ENCODE measurements at places on chromosomes 2 and 18.

GRCh38 chr2:25367296-25367695 lies 25.6 kb upstream of the DNMT3A start:
- no peak for DNase-seq

GRCh38 chr2:190467575-190468083 lies 59.5 kb downstream of the MFSD6 start:
- DNase-seq: no peak

DNA sequence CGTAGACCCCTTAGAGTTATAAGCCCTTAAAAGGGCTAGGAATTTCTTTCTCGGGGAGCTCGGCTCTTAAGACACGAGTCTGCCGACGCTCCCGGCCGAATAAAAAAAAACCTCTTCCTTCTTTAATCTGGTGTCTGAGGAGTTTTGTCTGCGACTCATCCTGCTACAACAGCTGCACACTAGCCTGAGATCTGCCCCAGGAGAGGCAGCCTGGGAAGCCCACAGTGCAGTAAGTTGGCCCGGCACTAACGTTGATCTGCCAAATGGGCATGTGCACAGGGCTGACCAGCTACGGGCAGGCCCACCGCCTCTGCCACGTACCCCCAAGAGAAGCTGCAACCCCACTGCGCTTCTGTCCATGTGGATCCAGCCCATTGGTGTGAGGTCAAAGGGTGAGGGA lies 8.4 kb upstream of the LIMS2 start:
- no peak for DNase-seq

GRCh38 chr2:9599430-9599829 lies 31.4 kb downstream of the YWHAQ start:
- DNase-seq: no peak

DNA sequence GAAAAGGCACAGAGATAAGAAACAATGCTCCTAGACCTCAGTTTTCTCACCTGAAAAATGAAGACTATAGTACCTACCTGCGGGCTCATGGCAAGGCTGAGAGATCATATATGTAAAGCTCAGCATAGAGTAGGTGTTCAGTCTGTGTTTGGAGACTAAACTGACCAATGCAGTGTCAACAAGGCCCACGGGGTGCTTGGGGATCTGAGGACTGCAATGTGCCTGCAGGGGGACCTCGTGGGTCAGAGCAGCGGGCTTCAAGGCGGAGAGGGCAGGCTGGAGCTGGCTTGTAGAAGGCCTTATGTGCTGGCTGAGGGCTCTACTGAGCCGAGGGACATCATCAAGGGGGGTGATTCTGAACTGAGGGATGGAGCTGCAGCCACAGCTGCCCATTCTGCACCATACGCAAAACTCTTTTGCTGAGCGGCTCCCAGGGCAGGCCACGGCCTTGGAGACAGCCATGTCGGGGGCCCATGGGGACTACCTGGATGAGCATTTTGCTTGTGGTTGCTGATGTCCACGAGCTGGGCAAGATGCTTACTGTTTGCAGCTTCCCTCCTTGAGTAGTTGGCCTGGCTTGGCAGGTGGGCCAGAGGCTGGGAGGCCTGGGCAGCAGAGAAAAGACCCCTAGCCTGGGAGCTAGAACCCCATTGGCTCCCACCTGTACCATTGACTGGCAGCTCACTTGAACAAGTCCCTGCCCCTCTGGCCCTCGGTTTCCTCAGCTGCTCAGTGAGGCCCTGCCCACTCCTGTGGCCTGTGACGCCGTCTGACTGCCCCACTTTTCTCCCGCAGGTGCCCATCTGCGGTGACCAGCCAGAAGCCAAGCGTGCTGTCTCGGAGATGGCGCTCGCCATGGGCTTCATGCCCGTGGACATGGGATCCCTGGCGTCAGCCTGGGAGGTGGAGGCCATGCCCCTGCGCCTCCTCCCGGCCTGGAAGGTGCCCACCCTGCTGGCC lies 23.5 kb downstream of the STEAP3 start:
- DNase-seq: no peak

DNA sequence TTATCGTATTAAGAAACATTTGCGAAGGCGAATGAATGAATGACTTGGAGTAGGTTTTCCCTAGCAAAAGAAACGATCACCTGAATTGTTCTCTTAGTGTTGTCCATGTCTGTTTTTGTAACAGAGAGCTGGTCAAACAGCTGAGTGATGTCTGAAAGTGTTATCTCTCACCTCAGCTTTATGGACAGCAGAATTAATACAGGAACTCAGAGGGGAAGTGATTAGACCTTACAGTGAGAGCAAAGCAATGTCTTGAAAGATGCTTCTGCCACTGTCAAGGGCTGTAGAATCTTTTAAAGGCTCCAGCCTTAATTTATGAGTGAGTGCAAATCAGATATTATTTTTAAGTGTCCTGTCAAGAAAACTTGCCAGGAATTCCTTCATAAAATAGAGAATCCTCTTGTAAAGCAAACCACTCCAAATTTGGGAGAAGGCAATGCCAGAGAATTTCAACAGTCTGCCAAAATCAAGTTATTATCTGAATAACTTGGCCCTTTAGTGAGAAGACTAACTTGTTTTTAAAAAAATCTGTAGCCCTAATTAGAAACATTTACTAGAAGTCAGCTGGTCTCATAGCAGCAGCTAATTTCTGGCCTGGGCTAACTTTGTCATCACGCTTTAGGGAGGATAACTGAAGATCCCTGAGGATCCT lies 60.7 kb downstream of the CDC42EP3 start:
- no peak for DNase-seq

DNA sequence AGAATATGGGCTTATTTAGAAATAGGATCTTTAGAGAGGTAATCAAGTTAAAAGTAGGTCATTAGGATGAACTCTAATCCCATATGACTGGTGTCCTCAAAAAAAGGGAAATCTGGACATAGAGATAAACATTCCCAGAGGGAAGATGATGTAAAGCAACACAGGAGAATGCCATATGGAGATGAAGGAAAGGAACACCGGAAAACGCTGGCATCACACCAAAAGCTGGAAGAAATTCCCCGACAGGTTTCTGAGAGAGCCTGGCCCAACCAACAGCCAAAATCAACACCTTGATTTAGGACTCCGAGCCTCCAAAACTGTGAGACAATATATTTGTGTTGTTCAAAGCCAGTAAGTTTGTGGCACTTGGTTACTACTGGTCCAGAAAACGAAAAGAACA lies 296.7 kb downstream of the DSEL start:
- DNase-seq: no peak

DNA sequence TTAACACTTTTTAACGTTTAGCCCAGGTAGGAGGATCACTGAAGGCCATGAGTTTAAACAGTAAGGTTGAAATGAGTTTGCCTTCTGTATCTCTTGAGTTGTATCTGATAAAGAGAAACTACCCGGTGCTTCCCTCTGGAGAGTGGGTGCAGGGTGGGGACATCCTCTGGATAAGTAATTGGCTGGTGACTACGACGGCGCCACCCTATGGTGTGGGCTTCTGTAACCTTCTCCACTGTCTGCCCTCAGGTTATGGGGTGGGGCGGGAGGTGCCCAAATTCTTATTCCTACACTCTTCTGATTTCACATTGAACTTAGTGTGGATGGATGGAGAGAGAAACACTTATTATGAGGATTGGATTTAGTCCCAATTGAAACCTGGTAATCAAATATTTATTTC lies 68.8 kb downstream of the LDLRAD4 start:
- DNase-seq: no peak

DNA sequence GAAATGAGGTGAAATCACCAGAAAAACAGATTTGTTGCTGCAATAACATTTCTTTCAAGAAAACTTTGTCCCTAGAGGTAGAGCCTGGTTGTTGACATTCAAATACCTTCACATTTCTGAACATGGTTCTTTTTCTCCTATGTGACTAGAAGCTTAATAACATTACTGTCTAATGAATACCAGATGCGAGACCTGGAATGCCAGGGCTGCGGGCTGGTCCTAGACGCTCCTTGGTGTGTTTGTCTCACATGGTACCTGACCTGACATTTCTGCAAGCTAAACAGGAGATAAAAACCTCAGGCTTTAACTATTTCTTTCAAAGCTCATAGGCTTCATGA lies 38.5 kb downstream of the ACKR3 start:
- no peak for DNase-seq

DNA sequence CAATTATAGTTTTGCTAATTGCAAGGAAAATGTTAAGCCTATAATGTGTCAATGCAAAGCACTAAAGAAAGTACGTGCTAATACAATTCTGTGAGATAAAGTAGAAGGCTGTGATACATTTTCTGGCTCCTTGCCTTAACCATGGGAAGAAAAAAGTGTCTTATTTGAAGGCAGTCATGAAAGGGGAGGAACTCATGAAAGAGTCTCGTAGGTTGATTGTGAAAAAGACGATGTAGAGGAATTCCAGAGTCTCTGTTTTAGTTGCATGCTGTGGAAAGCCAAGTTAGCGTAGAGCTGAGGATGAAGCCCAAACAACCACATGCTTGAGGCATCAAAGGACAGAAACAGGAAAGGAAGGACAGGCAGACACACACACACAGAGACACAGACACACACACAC lies 214.1 kb downstream of the MEIS1 start:
- DNase-seq: no peak

DNA sequence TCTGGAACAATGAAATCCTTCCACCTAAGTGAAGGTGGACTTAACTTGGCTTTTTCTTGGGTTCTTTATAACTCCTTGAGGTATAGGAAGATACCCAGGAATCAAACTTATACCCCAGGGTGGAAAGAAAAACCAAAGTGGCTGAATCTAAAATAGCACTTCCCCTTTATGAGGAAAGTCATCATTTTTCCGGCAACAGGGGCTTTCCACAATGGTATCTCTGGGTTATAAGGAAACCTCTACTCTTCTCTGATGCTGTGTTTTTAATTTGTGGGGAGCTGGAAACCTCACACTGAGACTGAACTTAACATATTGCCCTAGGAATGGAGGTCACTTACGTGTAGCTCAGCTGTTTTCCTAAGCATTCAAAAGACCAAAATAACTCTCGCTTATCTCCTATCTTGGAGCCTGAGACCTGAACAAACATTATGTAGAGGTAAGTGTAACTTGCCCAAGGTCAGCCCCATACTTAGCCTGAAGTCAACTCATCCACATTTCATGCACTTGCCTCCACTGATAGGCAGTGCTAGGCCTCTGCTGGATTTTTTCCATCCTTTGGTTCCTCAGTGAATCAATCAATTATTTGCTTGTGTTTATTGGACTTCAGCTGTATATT lies 117.9 kb downstream of the SETBP1 start:
- DNase-seq: no peak

- DNase-seq: no peak
Measured at GRCh38 chr18:75659535-75660023, 232.1 kb upstream of the SMIM21 start.

- no peak for DNase-seq
Measured at GRCh38 chr2:12452185-12452584, 264.6 kb upstream of the TRIB2 start.

GRCh38 chr2:200665626-200666453 lies 80.0 kb downstream of the AOX1 start:
- DNase-seq: no peak

GRCh38 chr2:46142546-46143428 lies 154.4 kb upstream of the EPAS1 start:
- no peak for DNase-seq

DNA sequence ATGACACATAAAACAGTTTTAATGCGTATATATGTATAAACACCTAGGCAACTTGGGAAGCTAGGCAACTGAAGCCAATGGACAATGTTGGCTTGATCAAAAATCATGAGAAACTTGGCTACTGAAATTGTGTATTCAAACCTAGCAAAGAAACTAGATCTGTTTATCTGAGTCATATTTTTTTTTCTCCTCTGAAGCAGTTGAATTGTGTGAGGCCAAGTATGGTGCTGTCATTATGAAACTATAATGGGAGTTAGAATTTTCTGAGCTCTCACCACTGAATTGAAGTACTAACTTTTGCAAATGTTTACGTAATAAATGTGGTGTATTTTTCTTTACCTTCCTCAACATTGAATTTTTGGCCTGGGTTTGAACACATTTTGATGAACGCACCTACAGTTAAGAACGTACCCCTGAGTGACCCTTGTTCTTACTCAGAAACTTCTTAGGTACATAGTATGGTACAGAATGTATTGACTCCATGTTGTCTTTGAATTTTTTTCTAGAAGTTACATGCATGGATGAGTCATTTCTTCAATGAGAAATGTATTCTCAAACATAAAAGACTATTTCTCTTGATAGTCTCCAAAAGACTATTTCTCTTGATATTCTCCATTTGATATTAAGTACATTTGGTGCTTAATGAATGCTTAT lies 23.8 kb downstream of the CD28 start:
- DNase-seq: no peak

DNA sequence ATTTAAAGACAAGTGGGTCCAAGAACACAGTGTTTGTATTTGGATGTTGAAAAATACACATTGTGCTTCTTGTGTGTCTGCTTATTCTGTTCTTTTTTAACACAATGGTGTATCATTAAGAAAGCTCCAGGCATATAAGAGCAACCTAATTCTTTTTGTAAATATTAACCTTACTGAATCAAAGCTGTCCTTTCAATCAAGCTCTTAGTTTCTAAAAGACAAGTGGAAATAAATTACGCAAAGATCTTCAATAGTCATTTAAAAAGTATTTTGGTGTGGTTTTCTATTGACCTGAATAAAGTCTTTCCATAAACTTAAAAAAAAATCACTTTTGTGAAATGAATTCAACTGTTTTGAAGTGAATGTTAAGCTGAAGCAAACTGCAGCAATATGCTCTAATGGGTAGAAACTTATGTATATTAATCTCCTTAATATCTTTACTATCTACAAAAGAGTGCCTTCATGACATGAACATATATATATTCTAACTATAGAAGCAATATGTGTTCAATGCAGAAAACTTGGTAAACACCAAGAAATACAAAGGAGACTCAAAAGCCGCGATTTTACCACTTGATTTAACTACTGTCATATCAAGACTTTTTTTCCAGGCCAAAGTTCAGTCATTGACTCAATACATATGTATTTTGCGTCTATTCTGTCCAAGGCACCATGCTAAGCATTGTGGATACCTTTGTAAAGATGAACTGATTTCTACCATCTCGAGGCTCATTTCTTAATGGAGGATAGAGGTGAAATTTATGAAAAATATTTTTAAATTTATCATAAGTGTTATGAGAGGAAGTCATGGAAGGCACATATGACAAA lies 97.7 kb downstream of the ARHGAP15 start:
- DNase-seq: no peak

DNA sequence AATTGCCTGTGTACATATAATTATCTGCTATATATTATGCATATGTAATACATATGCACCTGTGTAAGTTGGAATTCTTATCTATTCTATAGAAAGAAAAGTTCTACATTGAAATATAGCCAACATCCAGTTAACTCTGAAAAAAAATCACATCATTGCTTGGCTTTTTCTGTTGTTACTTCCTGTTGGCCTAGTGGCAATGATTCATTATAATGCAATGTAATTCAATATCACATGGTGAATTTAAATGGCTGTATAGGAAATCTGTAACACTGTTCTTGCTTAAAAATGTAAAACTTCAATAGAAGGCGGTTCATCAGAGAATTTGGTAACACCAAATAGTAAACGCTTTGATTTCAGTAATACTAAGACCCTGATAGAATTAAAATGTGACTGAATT lies 44.5 kb upstream of the MAP4K3 start:
- DNase-seq: no peak

GRCh38 chr2:26529406-26530239 lies 51.7 kb upstream of the OTOF start:
- no peak for DNase-seq
